ENCODE measurements at places on chromosomes 6 and 20.

- DNase-seq, result no peak
Observed at GRCh38 chr20:16621435-16622141, 48.3 kb upstream of the KIF16B start.

GRCh38 chr6:169647637-169648036, 54.2 kb downstream of the WDR27 start:
- no peak for DNase-seq

DNA sequence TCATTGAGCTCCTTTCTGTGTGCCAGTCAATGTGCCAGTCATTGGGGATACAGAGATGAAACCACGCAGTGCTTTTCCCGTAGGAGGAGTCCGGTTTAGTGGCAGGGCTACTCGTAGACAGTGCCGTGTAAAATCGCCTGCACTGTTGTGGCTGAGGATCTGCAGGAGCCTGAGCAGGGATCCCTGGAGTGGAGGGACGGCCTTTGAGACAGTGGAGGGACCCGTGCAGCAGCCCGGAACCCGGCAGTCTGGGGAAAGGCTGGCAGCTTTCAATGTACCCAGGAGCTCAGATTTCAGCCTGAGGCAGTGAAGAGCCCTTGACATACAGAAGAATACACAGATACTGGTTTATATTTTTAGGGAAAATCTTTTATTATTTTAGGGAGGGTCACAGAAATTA, 203.3 kb downstream of the ARID1B start:
- no peak for DNase-seq

DNA sequence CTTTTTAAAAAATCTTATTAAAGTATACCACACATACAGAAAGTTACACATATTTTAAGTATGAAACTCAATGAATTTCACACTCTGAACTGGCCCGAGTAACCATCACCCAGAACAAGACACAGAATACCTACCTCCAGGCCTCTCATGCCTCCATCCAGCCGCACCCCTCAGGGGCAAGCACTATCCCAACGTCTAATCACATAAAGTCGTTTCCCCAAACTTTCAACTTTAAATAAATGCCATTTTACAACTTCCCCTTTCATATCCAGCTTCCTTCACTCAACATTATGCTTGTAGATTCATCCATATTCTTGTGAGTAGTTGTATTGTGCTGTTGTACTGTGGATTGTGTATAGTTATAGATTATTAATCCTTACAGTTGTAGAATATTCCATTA, 539.1 kb downstream of the CD83 start:
- DNase-seq, result no peak

GRCh38 chr20:53354314-53354713, 239.3 kb downstream of the ZNF217 start:
- no peak for DNase-seq

- no peak for DNase-seq
Observed at GRCh38 chr20:33945391-33946081, 48.2 kb upstream of the RALY start.

DNA sequence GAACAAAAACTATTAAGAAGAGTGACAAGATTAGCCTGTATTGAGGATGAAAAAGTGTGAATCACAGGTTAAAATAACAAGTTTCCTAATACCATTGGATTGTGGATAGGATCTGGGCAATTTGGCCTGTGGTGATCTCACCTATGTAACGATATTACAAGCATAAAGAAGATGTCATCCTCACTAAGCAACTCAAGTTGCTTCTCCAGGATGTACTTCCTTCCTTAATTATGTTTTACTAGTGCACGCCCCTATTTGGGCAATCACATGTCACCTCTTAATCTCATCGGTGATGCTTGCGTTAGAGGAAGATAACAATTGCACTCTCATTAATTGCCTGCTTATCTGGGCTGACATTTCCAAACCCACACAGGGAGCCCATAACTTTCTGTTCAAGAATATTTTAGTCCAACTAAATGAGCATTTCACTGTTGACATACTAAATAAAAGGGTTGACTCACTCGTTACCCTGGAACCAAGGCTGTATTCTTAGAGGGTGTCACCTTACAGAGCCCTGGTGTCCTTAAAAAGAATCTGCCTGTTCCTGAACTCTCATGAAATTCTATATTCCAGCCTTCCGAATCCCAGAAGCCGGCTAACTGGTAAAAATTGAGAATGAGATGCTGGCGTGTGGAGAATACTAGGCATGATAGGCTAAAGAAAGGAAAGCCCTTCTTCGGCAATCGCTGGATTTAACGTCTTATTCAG, 88.2 kb upstream of the ATXN1 start:
- DNase-seq, result no peak

DNA sequence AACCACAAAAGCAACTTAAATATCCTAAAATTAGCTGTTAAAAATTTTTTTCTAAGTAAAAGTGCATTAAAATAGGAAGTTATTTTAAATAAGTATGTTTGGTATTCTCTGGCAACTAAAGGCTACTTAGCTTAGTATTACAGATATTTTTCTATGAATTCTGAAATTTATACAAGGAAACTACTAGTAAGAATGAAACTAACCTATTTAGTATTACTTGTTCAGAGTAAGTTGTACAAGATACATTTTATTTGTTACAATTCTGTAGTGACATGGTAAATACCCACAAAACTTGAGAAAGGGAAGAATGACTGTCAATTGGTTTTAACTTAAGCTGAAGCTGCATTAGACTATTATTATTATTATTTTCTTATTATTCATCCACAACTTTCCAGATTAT, 6.5 kb downstream of the PHIP start:
- no peak for DNase-seq

DNA sequence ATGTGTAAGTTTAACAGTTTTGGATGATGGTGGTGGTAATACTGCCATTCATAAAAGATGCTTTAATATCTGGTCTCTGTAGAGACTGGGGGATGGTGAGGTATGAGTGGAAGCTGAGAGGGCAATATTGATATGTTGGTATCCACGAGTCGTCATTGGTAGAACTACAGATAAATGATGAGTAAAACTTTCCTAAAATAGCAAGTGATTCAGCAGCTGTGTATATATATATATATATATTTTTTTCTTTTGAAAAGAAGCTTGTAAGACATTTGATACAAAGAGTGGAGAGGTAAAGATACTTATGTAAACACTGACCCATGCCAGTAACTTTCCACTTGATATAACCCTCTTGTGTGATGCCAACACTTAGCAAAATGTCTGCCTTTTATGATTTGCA, 41.7 kb upstream of the CITED2 start:
- DNase-seq, result no peak

DNA sequence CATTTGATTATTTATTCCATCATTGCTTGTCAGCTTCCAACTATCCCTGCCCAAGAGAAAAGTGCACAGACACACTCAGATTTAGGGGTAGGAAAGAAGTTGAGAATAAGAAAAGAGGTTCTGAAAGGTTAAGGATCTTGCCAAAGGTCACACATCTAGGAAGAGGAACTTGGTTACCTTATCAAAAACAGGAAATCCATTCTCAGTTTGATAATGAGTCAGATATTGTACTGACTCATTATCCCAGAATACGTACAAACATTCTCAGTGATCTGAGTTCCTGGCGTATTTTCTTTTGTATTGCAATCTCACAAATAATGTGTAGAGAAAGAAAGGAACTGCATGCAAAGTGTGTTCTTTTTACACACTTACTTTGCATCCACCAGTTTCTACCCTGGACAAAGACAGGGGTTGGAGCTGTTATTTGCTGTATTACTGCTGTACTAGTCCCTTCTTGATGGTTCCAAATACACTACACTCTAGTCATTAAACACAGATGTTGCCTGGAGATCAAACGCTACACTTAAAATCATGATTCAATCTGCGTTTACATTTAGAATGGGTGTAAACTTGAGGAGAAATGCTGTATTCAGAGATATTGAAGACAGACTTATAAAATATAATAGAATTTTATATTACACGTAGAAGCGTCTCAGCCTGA, 545.7 kb downstream of the PRKN start:
- DNase-seq, result no peak

DNA sequence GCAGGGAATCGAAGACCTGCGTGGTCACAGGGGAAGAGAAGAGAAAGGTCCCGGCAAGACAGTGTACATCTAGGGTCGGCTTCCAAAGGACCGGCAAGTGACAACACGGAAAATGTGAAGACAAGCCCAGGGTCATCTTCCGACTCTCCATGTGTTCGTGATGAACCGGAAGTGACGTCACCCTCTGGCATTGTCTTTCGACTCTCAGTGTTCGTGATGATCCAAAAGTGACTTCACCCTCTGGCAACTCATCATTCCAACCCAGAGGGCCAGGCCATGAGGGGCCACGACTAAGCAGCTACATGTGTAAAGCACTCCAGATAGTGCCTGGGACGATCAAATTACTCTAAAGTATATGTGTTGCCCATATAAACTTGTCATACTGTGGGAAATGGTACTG, 290.8 kb downstream of the THBS2 start:
- DNase-seq, result no peak

GRCh38 chr6:15659181-15659580, 3.6 kb downstream of the DTNBP1 start:
- DNase-seq, result no peak

GRCh38 chr20:49656304-49656703, 57.4 kb downstream of the B4GALT5 start:
- no peak for DNase-seq

GRCh38 chr20:48861444-48861843, 33.6 kb upstream of the PREX1 start:
- no peak for DNase-seq

GRCh38 chr6:38804358-38804757, 89.2 kb downstream of the DNAH8 start:
- DNase-seq, result no peak

DNA sequence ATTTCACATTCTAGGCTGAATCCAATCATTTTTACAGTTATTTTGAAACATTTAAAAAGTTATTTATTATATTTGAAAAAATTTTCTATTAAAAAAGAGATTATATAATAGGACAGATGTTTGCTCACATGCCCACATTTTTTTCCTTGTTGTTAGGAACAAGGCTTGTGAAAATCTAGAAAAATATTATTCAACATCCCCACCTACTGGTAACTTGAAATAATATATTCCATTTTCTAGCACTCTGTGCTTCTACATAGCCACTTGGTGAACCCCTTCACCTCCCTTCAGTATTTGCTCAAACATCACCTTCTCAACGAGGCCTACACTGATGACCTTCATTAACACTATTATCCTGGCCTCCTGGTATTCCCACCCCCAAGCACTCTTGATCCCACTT, 18.3 kb upstream of the GPRC6A start:
- DNase-seq, result no peak

- no peak for DNase-seq
Observed at GRCh38 chr6:136312975-136313374, 23.3 kb upstream of the BCLAF1 start.

- no peak for DNase-seq
Observed at GRCh38 chr6:6320901-6321300, 439 bp upstream of the F13A1 start.

DNA sequence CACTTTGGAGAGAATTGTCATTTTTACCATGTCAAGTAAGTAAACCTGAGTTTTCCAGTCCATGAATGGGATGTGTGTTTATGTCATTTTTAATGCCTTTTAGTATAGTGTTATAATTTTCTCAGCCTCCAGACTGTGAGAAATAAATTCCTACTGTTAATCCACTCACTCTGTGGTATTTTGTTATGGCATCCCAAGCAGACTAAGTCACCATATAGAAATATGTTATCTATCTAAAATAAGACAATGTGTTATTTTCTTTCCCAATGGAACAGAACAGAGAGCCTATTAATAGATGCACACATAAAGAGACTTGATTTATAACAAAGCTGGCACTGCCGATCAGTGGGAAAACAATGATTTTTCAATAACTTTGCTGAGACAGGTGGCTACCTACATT, 70.2 kb upstream of the SLC4A11 start:
- DNase-seq, result no peak

DNA sequence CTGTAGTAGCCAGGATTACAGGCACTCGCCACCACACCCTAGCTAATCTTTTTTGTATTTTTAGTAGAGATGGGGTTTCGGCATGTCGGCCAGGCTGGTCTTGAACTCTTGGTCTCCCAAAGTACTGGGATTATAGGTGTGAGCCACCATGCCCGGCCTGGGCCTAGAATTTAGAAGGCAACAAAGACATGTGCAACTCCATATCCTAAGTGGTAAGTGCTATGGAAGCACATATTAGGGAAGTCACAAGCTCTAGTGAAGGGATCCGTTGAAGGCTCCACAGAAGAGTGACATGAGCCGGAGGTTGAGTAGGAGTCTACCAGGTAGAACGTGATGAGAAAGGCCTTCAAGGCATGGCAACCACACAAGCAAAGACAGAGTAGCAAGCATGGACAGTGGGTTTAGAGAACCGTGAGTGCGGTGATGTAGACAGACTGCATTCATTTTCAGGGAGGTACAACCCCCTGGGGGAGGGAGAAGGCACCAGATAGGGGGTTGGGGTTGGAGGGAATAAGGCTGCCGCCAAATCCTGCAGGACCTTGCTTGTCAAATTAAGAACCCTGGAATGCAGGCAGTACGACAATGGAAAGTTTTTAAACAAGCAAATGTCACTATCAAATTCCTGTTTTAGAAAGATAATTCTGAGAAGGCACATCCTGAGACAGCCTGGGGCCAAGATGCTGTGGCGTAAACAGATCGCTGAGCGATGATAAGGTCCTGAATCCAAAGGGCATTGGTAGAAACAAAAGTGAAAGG, 50.2 kb downstream of the ARHGAP18 start:
- no peak for DNase-seq

GRCh38 chr6:23559587-23560343, 566.2 kb upstream of the NRSN1 start:
- DNase-seq, result no peak

DNA sequence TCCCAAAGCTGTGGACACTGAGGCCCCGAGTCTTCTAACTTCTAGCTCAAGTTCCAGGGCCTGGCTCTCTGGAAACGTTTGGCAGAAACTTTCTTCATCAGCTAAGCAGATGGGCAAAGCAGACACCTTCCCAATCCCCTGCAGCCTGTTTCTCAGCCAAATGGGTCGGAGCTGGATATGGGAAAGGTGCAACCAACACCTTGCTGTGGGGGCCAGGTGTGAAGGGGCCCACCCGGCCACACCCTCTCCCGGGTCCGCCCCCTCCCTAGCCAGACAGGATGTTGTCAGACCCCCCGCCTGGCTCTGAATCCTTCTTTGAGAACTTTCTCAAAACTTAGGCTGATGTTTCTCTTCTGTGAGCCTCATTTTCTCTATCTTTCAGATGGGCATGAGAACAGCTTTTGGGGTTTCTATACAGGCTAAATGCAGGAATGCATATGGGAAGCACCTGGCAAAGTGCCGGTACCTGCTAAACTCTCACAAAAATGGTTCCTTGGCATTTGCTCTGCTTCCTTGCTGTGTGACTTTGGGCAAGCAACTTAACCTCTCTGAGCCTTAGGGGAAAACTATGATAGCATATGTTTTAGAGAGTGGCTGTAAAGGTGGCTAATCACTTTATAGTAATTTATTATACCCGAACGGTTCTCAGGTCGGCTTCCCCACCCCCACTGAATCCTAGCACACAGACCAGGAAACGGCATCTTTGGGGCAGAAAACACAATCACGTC, 1.8 kb downstream of the SNAI1 start:
- no peak for DNase-seq

GRCh38 chr20:872855-873520, 39.5 kb downstream of the FAM110A start:
- DNase-seq, result no peak

- DNase-seq, result no peak
Observed at GRCh38 chr20:4371623-4372251, 350.0 kb upstream of the PRND start.

- DNase-seq, result no peak
Observed at GRCh38 chr20:58618351-58619076, 32.6 kb upstream of the STX16 start.

All from NCI-H2081 treated with DMSO at 0.1 percent for 48 hours (cell line).